AG09309 (cell line): ENCODE measurements at places on chromosomes 2 and 18.

- DNase-seq, result no peak
Observed at GRCh38 chr2:179302149-179302548, 37.5 kb upstream of the SESTD1 start.

DNA sequence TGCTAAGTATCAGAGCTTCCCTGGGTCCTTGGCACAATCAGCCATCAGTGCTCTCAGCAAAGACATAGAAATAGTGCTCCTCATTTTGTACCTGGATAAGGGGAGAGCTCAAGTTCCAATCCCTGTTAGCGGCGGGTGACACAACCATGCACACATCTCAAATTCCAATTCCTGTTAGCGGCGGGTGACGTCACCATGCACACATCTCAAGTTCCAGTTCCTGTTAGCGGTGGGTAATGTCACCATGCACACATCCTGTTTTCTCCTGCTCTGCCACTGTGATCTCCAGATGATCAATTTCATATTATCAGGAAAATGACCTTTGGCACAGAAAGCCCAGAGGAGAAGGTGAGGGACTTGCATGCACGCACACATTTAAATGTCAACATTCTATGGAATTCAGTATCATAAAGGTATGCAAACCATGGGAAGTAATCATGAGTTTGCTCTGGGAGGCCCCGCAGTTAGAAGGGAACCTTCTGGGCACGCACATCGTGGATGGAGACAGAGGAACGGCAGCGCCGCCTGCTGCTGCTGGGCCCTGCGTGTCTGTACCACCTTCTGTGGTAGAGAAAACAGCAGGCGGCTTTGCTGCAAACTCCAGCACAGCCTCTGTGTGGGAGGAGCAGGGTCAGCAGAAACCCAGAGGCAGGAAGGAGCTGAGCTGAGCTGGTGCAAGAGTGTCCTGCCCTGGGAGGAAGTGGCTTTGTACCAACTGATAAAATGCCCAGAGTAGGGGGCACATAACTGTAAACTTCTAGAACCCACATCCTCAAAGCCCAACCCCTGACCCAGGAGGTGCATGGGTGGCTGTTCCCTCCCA, 77.8 kb downstream of the MBP start:
- no peak for DNase-seq

DNA sequence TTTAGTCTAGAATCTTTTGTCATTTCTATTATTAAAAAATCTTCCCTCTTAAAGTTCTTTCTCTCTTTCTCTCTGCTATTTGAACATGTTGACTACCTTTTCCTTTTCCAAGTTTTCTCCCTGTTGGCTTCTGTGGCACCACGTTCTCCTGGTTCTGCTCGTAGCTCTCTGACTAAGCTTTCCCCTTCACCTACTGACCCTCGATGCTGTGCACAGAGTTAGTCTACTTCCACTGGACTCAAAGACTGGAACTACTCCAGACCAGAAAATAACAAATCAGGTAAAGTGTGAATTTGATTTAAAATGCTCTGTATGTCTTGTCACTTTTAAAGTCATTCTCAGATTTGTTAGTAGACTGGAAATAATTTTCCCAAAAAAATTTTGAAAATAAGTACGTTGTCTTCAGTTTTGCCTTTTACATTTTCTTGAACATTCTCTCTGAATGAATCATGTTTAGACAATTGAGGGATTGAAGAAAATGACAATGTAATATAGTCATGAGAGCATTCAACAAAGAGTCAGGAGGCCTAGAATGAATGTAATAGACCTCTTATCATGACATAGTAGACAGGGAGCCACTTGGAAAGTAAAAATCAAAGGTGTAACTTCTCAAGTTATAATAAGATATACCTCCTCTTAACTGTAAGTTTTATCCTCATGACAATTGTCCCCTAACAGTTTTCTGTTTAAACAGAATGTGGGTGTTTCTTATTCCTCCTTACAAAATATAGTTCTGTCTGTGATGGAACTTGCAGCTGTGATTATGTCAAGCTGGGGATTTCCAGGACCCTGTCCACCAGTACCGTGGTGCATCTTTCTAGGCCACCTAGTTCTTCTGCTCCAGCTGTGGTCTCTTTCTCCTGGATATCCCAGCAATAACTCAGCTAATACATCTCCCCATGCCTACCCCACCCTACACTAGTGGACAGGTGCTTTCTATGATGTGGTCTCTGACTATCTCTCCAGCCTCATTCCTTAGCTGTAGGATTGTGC, 25.5 kb downstream of the ITPRID2 start:
- no peak for DNase-seq

DNA sequence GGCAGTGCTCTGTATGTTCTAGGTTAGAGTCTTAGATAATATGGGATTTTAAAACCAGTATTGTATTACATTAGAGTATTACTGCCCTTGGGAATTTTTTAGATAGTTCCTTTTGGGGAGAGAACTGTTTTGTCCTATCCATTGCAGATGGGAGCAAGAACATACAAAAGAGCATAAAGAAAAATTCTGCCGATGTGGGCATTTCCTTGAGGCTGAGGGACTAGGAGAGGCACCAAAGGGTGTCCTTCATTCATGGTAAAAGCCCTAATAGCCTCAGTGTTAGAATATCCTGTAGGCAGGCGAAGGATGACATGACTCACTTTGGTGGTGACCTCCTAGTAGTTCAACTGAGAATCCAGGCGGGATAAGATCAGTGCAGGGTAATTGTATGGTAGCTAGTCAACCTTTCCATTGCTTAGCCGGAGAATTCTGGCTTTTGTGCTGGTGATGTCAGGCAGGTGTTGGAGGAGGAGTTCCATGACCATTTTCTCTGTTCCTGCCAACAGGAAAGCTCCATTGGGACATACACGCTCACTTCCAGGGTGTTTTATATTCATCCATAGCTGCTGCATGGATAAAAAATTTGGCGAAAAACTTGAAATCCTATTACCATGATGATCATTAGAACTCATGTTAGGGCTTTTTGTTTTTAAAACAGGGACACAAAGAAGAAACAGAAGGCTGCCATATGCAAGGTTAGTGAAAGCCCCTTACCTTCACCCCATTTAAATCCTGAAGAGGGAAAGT, 28.1 kb downstream of the EPAS1 start:
- no peak for DNase-seq

GRCh38 chr2:235594041-235594440, 100.2 kb downstream of the AGAP1 start:
- DNase-seq, result peak; percentile 79

DNA sequence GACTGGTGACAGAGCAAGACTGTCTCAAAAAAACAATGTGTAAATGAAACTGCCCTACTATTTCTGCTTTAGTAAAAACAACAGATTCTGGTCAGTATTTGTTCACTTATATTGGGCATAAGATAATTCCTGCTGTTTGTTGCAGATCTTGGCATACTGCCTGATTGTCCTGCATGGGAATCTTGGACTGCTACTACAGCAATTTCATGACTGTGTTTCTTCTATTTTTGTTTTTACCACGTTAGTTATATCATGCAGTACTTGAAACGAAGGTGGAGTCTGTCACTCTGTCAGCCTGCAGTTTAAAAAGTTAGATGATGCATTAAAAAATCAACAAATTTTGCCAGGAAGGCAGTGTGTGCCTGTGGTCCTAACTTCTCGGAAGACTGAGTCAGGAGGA, 14.2 kb upstream of the CLASP1 start:
- no peak for DNase-seq

DNA sequence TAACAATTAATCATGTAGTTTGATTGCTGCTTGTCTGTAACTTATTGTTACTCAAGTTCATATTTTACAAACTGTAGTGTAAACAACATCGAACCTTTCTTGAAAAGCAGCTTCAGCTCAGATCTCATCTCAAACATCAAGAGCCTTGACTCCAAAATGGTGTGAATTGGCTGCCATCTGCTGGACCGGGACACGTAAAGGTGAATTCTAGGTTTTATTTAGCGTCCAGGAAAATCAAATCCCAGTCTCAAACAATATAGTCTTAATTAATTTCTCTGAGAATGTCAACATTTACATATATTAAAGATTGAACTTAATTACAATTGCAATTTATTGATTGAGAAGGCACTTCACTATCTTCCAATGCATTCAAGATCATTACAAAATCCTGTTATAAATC, 453.0 kb downstream of the GALR1 start:
- no peak for DNase-seq

- no peak for DNase-seq
Observed at GRCh38 chr2:70565039-70565731, 11.6 kb upstream of the TGFA start.

GRCh38 chr18:21293479-21293878, 51.4 kb downstream of the GREB1L start:
- DNase-seq, result no peak

GRCh38 chr18:4639628-4640310, 184.7 kb upstream of the DLGAP1 start:
- no peak for DNase-seq

- DNase-seq, result no peak
Observed at GRCh38 chr2:65430603-65431420, 1.6 kb downstream of the SPRED2 start.

DNA sequence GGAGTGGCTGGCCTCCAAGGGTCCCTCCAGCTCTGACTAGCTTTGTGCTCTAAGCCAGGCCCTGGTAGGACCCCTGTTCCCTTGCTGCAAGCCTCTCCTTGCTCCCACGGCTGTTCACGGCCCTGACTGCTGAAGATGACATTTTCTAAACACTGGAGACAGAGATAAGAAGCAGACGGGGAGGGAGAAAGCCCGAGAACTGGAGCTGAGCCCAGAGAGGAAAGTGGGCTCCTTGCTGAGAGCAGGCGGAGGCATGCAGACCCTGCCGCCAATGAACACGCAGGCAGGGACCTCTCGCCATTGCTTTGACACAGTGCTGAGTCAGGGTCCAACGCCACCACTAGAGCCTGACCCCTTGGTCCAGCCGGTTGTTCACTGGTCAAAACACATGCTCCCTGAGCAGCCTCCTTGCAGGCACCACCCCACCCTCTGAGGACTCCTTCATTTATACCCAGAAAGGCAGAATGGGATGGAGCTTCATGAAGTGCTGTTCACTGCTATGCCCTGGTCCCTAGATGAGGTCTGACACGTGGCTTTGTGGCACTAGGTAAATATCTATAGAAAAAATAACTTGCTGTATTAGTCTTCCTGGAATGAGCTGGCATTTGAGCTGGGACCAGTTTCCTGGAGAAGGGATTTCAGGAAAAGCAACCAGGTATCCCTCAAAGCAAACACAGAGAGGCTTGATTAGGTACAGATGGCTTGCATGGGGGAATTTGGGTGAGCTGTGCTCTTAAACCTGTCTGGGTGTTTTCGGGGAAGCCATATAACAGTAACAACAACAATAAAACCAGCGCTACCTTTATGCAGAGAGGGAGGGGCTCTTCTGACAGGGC, 65.7 kb downstream of the MCFD2 start:
- no peak for DNase-seq

DNA sequence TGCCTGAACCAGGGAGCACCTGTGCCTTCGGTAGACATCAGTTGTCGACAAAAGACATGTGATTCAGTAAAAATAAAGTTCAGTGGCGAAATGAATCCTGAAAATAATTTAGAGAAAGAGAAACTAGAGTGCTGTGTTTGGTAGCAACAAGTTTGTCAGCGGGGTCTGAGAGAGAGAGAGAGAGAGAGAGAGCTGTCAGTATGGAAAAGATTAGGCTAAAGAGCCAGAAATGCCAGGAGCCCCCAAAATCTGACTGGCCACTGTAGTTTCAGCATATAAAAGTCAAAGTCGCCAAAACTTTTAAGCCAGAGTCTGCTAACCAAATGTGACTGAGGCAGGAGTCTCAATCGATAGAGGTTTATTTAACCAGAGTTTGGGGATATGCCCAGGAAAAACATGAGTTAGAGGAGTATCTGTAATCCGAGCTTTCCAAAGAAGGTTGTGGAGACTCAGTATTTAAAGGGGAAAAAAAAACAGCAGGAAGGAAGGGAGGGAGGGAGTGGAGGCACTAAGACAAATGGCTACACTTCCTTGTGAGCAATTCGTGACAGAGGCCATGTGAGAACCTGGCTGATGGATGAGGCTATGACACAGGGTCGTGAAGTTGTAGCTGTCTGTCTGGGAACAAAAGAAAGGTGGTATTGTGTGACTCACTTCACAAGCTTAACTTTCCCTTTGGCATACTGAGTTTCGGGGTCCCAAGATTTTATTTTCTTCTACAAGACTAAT, 20.5 kb upstream of the GNAL start:
- no peak for DNase-seq

- DNase-seq, result no peak
Observed at GRCh38 chr18:8468191-8468590, 141.0 kb upstream of the RAB12 start.

DNA sequence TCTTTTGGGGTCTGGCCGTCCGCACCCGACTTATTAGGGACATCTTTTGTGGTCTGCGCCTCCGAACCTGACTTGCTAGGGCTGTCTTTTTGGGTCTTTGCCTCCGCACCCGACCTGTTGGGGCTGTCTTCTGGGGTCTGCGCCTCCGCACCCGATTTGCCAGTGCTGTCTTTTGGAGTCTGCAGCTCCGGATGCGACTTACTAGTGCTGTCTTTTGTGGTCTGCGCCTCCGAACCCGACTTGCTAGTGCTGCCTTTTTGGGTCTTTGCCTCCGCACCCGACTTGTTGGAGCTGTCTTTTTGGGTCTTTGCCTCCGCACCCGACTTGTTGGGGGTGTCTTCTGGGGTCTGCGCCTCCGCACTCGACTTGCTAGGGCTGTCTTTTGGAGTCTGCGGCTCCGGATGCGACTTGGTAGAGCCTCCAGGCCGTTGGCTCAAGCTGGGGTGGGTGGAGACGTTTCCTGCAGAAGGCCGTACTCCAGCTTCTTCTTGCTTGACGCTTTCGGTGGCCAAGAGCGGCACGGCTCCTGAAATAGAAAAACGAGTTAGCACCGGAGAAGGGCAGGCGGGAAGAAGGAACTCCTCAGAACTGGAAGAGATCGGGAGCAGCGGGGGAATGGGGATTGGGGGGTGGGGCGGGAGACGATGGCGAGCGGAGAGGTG, 498 bp downstream of the TGOLN2 start:
- no peak for DNase-seq

- no peak for DNase-seq
Observed at GRCh38 chr2:27873091-27873490, 17.1 kb downstream of the RBKS start.

DNA sequence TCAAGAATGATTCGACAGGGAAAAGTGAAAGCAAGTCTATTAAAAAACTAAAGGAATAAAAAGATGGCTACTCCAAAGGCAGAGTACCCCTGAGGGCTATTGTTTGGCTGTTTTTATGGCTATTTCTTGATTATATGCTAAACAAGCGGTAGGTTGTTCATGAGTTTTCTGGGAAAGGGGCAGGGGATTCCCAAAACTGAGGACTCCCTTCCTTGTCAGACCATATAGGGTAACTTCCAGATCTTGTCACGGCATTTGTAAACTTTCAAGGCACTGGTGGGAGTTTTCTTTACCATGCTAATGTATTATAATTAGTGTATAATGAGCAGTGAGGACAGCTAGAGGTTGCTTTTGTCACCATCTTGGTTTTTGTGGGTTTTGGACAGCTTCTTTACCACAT, 474.9 kb upstream of the MC4R start:
- DNase-seq, result no peak

DNA sequence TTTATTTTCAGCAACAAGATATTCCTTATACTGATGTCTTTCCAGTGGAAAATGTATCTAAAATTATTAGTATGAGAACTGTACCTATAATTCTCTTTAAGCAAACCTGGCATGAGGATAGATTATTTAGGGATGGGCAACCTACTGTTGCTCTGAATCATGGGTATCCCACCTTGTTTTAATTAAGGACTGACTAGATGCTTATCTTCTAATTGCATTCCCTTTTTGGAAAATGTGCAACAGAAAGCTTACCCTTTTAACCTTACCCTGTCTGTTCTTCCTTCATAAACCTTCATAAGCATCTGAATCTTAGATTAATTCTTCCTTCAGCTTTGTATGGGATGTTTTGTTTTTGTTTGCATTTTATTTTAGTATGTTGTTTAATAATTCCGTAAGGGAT, 110.3 kb downstream of the TAF4B start:
- no peak for DNase-seq

GRCh38 chr2:128425216-128425615, 106.5 kb upstream of the HS6ST1 start:
- DNase-seq, result no peak
